Ureter (tissue), 1 donor: ENCODE measurements at places on chromosomes 2 and 18. TPM values are rescaled to one million over a fixed set of nuclear protein-coding genes. Genes with fewer than 3 reads are reported as not detected.

DNA sequence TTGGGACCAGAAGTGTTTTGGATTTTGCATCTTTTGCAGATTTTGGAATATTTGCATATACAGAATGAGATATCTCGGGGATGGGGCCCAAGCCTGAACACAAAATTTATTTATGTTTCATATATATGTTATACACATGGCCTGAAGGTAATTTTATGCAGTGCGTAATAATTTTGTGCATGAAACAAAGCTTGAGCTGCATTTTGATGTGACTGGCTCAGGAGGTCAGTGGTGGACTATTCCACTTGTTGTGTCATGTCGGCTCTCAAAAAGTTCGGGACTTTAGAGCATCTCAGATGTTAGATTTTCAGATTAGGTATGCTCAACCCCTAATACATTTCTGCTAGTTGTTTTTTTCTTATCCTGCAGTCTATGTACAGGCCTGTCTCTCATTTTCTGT lies 145.4 kb downstream of the FAM210A start:
- no peak for DNase-seq

DNA sequence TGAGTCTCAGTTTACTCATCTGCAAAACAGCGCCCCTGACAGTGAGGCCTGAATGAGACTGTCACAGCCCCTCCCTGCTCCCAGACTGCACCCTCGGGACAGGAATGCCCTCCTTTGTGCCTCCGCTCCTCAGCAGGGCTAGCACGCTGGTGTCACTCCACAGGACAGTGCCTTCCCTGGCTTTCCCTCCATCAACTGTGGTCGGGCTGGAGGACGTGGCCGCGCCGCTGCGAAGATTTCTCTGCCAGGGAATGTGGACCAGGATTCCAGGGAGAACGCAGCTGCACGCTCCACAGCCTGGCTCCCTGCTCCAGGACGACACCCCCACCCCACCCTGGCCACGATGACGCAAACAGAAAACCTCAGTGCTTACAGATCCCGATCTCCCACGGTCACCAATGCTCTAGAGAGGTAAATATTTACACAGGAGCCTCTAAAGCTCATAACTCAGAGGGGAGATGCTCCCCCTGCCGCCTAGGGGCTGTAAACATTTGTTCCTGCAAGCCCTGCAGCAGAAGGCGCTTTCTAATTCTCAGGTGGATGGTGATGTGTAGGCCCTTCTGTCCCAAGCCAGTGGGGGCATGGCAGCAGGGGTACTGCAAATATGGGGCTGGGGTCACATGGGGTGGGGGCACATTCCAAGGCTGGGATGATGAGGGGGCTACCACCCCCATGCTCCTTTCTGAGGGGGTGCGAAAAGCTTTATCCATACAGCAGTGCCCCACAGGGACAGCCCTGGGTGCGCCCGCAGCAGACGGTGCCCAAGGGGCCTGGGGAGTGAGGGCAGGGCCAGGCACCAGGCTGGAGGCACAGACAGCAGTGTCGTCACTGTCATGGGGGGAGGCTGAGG lies 12.4 kb downstream of the HS6ST1 start:
- peak; percentile 91 for DNase-seq

DNA sequence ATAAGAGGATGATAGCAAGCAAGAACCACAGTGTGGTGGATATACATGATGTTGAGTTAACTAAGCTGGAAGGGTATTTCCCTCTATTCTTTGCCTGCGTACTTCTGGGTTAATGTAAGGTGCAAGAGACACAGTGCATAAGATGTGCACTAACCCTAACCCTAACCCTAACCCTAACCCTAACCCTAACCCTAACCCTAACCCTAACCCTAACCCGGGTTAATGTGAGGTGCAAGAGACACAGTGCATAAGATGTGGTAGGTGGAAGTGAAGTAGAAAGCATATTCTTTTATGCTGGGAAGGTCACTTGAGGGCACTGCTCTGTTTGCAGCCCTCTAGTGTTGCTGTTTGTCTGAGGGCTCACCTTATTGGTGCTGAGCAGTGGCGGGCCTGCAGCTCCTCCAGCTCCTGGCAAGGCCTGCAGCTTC lies 181.5 kb upstream of the ITGA4 start:
- no peak for DNase-seq

DNA sequence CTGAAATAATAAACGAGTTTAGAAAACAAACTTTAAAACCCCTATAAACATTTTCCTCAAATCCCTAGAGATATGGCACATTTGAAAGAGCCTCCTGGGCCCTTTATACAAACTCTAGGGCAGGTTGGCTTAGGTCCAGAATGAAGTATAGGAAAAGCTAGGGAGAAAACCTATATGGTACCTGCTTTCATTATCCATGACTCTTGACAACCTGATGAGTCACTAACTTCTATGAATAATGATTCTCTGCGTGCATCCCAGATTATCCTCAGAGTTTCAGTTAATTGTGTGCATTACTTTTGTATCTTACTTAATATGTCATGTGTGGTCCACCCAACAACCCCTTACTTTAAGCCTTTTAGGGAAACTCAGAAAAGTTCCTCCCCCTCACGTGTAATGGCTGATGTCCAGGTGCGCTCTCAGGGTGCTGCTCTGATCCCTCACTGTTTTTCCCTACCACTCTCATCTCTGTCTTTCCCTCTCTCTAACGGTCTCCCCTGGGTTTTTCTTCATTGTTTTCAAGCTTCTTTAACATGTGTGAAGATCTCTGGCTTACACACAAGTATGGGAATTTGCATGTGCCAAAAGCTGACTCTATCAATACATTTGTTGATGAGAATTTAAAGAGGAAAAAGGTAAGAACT lies 78.5 kb downstream of the LRP1B start:
- DNase-seq = no peak

DNA sequence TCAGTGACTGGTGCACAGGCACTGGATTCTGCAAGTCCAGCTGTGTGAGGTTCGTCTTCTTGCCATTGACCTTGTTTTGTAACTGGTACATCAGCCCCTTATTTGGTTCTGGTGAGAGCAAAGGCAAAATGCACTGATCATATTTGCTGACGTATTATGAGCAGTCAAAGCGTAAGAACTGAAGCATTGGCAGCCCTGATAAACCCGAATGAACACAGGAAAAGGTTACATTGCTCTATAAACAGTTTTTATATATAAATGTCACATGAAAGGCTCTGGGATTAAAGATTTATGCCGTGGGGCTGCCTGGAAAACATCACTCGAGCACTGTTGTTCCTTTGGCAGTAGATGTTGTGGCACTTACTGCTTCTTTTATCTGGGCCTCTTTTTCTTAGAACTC lies 167.9 kb downstream of the IRS1 start:
- peak; percentile 50 for DNase-seq

DNA sequence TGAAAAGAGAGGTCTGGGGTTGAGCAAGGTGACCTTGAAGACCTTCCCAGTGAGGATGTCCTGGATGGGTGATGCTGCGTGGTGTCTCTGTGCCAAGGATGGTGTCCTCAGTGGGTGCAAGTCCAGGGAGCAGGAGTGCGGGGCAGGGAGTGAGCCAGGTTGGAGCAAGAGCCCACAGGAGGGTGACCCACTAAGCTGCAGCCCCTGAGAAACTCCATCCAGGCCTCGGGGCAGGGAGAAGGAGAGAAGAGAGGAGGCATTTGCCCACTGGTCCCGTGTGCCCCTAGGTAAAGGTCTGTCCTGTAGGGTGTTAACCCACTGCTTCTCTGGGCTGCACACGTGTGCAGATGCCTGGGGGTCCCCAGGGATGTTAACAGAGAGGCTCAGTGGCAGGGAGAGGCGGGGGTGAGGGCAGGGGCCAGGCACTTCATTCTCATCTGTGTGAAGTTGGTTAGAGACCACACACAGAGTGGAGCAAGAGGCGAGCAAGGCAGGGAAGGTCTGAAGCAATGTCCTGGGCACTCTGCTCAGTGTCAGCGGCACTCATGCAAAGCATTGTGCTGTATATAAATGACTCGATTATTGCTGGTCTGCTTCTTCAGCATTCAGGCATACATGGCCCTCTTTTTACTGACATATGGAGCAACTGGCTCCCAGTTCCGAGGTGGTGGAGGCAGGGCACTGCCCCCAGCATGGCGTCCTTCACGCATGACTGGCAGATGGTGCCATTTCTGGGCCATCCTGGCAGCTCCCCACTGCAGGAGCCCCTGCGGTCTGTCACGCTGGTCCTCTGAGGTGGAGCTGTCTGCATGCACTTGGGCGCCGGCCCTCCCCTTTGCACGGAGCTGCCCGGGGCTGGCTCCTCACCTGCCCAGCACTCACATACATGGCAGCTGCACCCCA lies 117.2 kb upstream of the HS6ST1 start:
- DNase-seq = no peak

RAB17 gene
- total RNA-seq = 24.2 TPM

ZC3H6 gene
- 18.9 TPM for total RNA-seq

EVA1A gene
- 2.3 TPM for total RNA-seq

RPRM gene
- total RNA-seq = 7.7 TPM
